ENCODE measurements at places on chromosomes 3 and 15.
A peak's percentile ranks its signal among the peaks of the same experiment; 100 is the strongest.

- H3K27ac ChIP-seq, result peak overlapping the region; percentile 15
- H3K27me3 ChIP-seq, result no peaks in the 10 kb centered on the region
- peaks cover 20% of the 10 kb centered on the region for H3K4me1 ChIP-seq
Observed at GRCh38 chr3:129399895-129400357, 28.5 kb downstream of the EFCAB12 start.

DNA sequence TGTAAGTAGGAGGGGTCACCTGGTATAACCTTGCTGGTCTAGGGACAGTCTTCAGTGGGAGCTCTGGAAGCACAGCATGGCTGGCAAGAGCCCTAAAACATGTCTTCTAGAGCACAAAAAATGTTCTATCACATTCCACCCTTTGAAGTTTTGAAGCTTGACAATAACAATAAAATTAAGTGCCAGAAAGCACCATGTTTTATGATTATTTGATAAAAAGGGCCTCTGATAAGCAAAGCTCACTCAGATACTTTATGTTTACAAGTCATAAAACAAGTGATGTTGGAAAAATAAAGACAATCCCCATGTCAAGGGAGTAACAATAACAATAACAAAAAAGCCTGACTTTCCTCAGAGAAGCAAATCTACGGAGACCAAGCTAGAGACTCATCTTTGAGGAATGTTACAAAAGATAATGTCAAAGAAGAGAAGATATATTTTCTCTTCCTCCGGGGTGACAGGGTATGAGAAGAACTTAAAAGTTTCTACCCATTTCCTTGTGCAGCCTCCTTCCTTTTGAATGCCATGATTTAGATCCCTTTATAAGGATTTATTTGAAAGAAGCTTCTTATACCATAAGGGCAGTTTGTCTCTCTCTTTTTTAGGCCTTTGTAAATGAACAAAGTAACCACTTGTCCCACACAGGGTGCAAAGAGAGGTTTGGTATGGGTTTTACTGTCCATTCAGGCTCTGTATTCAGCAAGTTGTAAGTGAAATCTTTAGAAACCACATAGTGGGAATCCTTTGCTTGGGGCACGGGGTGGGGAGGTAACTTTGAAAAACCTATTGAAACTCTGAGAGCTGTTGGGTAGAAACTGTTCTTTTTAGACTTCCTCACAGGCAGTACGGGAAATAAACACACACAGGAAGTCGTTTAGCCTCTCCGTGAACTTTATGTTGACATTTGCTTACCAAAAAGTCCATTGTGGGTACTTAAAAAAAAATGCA is 109.6 kb upstream of the RBMS3 start:
- peak overlapping the region; percentile 90 for H3K27ac ChIP-seq
- no peaks in the 10 kb centered on the region for H3K36me3 ChIP-seq
- no peak overlapping the region for H3K4me3 ChIP-seq
- H3K4me1 ChIP-seq, result peaks cover 11% of the 10 kb centered on the region

DNA sequence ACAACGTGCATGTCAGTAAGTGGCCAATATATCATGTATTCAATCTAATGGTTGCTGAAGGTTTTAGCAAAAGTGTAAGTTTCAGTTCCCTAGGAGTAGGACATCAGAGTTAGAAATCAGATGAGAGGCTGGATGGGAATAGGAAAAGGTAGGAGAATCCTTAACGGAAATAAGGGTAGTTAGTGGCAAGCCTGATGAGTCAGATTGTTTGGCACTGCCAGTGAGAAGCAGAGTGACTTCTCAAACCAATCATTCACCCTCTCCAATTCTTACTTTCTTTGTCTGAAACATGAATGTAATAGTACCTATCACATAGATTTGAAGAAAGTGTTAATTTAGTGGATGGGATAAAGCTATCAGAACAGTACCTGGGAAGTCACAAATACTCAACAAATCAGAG is 894.0 kb downstream of the NTRK3 start:
- H3K36me3 ChIP-seq, result no peaks in the 10 kb centered on the region
- no peaks in the 10 kb centered on the region for H3K27me3 ChIP-seq
- no peaks in the 10 kb centered on the region for H3K4me1 ChIP-seq
- no peak for DNase-seq
- H3K4me3 ChIP-seq, result no peak overlapping the region

GRCh38 chr3:125002414-125003368 is 53.1 kb downstream of the HEG1 start:
- no peak overlapping the region for H3K4me3 ChIP-seq
- peaks cover 2% of the 10 kb centered on the region for H3K36me3 ChIP-seq
- peak overlapping the region; percentile 44 for H3K27ac ChIP-seq
- H3K4me1 ChIP-seq, result peaks cover 53% of the 10 kb centered on the region

DNA sequence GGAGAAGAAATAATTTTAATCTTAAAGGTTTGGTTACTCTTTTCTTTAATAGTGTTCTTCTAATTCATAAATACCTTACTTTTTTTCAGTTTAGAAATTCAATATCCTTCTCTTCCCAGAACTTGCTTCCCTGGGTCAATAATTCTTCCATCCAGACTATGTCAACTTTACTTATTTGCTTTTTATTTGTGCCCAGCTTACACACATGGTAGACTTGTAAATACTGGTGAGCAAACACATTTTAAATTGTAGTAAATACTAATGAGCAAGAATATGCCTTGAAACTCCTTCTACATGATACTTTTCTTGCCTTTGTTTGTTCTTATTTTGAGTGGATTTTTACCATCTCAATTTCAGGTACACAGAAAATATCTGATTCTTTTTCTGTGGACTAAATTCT is 33.7 kb downstream of the SST start:
- no peak overlapping the region for H3K4me3 ChIP-seq
- H3K27me3 ChIP-seq, result no peaks in the 10 kb centered on the region
- no peaks in the 10 kb centered on the region for H3K36me3 ChIP-seq
- no peak overlapping the region for H3K27ac ChIP-seq

GRCh38 chr15:97903971-97904572 is 56.4 kb upstream of the ARRDC4 start:
- H3K27ac ChIP-seq, result no peak overlapping the region
- no peaks in the 10 kb centered on the region for H3K36me3 ChIP-seq
- H3K27me3 ChIP-seq, result no peaks in the 10 kb centered on the region
- H3K4me3 ChIP-seq, result no peak overlapping the region

- no peak overlapping the region for H3K4me3 ChIP-seq
- DNase-seq, result no peak
Observed at GRCh38 chr3:102179326-102180177, 255.3 kb upstream of the ZPLD1 start.

- peaks cover 47% of the 10 kb centered on the region for H3K27me3 ChIP-seq
- DNase-seq, result no peak
- H3K4me1 ChIP-seq, result no peaks in the 10 kb centered on the region
- no peak overlapping the region for H3K4me3 ChIP-seq
- no peaks in the 10 kb centered on the region for H3K36me3 ChIP-seq
- H3K27ac ChIP-seq, result peak overlapping the region; percentile 47
Observed at GRCh38 chr15:47716516-47716915, 789 bp upstream of the SEMA6D start.

DNA sequence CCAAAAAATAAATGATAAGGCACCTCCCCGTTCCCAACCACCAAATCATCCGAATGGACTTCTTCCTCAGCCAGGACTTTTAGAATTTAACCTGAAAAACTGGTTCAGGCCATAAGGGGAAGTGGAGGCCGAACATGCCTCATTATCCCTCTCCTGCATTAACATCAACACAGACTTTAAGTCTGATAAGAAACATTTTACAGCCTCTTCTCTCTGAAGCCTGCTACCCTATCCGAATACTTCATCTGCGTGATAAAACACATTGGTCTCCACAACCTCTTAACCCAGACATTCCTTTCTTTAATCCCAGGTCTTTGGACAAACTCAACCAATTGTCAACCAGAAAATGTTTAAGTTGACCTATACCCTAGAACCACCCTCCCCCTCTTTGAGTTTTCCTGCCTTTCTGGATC is 850 bp upstream of the SLC41A3 start:
- no peaks in the 10 kb centered on the region for H3K27me3 ChIP-seq
- H3K36me3 ChIP-seq, result no peaks in the 10 kb centered on the region
- H3K27ac ChIP-seq, result no peak overlapping the region
- DNase-seq, result no peak

GRCh38 chr3:37819591-37819990 is 42.1 kb upstream of the CTDSPL start:
- no peak overlapping the region for H3K4me3 ChIP-seq
- H3K27ac ChIP-seq, result no peak overlapping the region
- H3K4me1 ChIP-seq, result no peaks in the 10 kb centered on the region
- no peaks in the 10 kb centered on the region for H3K27me3 ChIP-seq

DNA sequence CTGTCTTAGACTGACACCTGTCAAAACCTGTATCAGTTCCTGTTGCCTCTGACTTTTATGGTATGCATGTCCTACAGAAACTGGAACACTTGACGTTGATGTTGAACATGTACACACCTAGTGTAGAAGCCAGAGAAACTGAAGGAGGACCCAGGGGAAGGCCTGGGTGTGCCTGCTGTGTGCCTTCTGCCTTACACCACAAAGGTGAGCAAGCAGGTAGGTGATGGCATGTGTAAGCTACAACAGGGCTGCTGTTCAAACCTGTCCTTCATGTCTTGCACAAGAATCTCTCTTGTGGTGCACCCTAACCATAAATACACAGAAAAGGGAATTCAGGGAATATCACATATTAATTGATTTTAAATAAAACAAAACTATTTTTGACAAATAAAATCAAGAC is 13.6 kb upstream of the AQP9 start:
- H3K4me3 ChIP-seq, result no peak overlapping the region
- H3K36me3 ChIP-seq, result no peaks in the 10 kb centered on the region
- no peak overlapping the region for H3K27ac ChIP-seq
- no peaks in the 10 kb centered on the region for H3K4me1 ChIP-seq

DNA sequence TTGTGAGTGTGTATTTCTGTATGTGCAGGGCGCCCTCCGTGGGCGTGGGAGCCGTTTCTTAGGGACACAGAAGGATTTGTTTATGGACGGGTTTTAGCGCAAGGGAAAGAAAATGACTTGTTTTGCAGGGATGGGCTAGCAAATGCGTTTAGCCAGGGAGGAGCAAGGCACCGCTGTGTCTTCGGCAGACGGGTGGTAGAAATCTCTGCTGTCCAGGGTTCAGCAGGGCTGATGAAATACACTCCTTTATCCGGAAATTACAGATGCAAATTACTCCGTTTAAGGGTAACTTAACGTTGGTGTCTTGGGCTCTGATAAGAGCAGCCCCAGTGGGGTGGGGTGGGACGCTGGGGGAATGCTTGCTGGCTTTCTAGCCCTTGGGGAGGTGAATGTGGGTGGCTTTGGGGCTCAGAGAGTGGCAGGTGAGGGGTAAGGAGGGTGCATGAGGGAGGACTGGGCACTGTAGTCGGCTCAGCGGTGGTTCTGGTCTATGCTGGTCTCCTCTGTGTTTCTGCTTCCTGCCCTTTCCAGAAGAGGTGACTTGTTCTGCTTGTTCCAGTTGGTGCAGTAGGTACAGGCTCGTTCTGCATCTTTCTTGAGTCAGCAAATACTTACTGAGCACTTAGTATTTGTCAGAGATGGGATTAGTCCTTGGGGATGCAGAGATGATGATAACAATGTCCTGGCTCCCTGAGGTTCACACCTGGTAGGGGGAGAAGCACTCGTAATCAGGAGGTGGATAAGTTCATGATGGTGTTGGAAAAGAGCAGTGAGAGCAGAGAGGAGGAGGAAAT is 954 bp downstream of the SV2B start:
- H3K36me3 ChIP-seq, result no peaks in the 10 kb centered on the region
- H3K27me3 ChIP-seq, result peaks cover 34% of the 10 kb centered on the region
- no peak for DNase-seq
- peak overlapping the region; percentile 37 for H3K4me3 ChIP-seq
- no peak overlapping the region for H3K27ac ChIP-seq
